MCF 10A (cell line): ENCODE measurements at places on chromosomes 2 and 18. TPM values are rescaled to one million over a fixed set of nuclear protein-coding genes. Genes with fewer than 3 reads are reported as not detected.
A peak's percentile ranks its signal among the peaks of the same experiment; 100 is the strongest.

CYP1B1 gene
- 37.2 and 53.3 TPM in 2 replicates for total RNA-seq

C2orf78 gene
- total RNA-seq = not detected in 2 replicates

SERPINB12 gene
- total RNA-seq = not detected in 2 replicates

UGP2 gene
- total RNA-seq = 77.3 and 78.4 TPM in 2 replicates

TRPM8 gene
- total RNA-seq = not detected in 2 replicates

GRCh38 chr2:233419602-233420391 is 65.5 kb downstream of the DGKD start:
- peak; percentile 27 for DNase-seq

DNA sequence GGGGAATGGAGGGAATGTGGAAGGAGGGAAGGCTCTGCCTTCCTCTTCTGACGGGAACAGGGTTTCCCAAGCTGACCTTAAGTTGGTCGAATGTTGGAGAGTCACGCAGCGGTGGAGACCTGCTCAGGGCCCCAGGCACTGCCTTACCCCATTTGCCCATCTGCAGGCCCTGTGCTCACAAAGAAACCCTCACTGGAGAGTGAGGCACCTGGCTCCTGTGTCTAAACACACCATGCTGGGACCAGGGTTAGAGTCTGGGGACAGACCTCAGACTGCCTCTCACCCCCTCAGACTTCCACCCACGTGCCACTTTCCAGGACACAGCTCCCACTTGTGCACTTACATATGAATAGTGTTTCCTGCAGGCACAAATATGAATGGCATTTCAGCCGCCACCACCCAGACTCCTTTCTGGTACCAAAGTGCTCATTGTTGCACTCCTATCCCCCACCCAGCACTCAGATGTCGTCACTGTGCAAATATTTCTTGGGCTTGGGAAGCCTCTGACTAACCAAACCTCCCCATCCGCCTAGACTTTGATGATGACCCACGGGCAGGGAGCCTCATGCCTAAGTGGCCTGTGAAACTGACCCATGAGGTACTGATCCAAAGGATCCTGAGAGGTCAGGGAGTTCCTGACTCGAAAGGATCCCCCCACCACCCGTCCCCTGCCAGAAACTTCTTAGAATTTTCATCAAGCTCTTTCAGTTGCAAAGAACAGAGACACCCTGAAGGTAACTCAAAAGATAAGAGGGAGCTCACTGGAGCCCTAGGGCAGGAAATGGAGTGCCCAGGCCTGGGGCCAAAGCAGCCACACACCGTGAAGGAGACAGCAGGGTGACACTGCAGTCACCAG is 78.3 kb downstream of the STPG4 start:
- peak; percentile 77 for DNase-seq

DNA sequence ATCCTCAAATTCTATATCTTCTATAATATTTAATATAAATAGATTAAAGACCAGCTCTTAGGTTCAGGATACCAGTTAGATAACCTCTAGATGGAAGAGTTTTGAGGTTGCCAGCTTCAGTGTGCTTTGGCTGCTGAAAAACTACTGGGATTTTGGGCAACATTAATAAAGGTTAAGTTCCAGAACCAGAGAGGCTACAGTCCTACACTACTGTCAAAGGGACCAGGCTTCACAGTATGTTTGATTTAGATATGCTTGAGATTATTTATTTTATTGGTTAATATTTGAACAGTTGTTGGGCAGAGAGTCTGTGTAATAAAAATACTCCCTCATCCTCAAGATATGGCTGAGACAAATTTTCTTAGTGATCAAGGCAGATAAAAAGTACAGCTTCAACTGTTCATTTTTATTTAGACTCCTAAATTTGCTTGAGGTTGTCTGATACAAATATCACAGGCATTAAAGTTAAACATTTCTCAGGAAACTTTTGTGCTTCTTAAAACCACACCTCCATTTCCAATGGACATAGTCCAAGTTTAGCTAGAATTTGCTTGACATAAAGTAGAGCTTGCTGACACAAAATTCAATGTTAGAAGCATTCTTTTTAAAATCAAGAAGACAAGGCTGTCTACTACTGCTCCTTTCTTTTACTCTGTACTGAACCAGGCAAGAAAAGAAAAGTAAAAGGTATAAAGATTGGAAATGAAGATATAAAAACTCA is 19.7 kb upstream of the TMEM17 start:
- DNase-seq = no peak

GRCh38 chr18:57975805-57976204 is 68.2 kb upstream of the NEDD4L start:
- no peak for DNase-seq

DNA sequence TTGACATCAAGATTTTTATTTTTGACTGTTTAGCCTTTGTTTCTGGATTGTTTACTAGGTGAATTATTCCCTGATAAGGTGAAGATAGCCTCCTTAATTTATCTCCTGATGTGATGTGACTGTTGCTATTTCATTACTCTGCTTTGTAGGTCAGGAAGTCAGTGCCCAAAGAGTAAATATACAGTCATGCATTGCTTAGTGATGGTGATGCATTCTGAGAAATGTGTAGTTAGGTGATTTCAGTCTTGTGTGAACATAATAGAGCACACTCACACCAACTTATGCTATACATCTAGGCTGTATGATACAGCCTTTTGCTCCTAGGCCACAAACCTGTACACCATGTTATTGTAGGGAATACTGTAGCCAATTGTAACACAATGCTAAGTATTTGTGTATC is 102.4 kb upstream of the THUMPD2 start:
- DNase-seq = no peak

- DNase-seq = no peak
Observed at GRCh38 chr2:71990122-71990521, 157.5 kb downstream of the CYP26B1 start.

- DNase-seq = peak; percentile 26
Observed at GRCh38 chr2:84424152-84424551, 34.9 kb downstream of the SUCLG1 start.

DNA sequence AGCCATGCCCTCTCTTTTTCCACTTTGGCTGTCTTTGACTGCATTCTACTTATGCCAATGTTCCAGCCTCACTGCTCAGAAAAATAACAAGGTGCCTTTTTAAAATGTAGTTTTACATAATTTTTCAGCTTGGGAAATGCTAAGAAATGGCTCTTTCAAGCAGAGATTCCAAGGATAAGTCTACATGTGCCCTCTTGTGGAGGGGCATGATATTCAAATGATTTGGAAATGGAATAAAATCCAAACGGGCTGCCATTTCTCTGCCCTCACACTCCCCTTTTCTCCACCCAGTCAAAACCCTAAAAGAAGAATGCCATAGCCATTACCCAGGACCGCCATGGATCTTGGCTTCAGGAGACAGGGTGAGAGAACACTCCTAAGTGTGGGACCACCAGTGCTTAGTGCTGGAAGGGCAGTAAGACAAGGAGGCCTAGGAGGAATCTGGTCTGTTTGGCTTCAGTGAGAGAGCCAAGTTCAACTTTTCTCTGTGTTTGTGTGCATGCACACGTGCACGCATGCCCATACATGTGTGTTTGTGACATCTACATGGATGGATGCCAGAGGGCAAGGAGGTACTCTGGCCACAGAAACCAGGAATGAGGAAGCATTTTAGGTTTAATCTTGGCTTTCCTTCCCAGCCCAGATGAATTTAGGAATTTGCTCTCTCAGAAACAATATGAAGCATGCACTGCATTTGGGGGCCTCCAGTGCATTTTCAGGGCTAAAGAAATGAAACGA is 174.0 kb upstream of the SLC14A2 start:
- peak; percentile 47 for DNase-seq

GRCh38 chr2:217740756-217741155 is 262.0 kb downstream of the TNS1 start:
- DNase-seq = no peak

DNA sequence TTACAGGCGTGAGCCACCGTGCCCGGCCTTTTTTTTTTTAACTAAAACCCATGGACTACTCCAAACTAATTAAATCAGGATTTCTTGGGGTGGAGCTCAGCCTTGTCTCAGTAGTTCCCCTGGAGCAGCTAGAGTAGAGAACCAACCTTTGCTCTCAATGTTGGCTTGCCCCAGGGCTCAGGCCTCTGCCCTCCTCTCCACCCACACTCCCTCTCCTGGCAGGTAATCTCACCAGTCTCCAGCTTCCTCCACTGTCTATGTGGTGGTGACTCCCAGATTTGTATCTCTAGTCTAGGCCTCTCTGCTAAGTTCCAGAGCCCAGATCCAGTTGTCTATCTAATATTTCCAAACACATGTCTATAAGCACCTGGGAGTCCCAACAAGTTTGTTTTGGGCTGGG is 9.6 kb upstream of the MTA3 start:
- DNase-seq = no peak

DNA sequence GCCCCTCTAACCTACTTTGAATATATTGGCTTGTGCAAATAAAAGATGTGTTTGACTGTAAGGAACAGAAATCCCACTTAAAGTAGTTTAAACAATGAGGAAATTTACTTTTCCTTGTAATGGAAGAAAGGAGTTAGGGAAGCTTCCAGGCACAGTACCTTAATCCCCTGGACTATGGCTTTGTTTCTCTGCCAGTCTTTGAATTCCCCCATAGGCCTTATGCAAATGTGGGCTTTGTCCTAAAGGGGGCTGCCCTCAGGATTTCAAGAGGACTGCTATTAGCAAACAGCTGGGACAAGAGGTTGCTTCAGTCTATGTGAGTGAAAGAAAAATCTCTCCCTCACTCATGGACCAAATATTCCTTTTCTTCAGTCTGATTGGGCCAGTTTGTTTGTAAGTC is 255.1 kb upstream of the THSD7B start:
- no peak for DNase-seq

- DNase-seq = no peak
Observed at GRCh38 chr2:13113002-13113401, 396.3 kb downstream of the TRIB2 start.

DNA sequence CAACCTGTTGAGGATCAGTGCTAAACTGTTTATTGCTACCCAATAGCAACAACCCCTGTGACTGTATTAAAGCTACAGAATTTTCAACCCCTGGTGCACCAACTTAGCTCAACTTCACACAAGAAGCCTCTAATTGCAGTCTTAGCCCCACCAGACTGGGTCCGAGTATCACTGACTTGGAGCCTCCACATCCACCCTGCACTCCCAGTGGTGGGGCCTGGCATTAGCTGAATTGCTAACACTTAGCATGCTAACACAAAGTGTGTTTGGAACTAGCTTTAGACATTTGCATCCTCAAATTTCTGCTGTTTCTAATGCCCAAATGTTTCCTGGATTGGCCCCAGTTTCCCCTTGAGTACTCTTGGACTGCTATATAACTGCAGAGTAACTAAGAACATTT is 298.6 kb downstream of the AGPS start:
- no peak for DNase-seq

GRCh38 chr2:15400240-15400826 is 160.8 kb downstream of the NBAS start:
- DNase-seq = no peak

DNA sequence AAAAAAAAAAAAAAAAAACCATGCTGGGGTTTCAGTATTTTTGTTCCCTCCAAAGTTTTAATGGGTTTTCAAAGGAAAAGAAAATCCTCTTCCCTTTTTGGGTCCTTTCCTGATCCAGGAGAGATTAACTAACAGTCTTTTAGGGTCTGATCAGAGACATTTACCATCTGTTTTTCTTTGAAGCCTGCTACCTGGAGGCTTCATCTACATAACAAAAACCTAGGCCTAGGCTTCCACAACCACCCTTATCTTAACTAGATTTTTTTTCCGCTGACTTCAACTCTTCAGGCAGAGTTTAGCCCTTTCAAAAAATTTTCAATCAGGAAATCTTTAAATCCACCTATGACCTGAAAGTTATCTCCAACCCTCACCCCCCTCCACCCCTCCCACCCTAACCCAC is 154.7 kb downstream of the MBD2 start:
- DNase-seq = no peak

DNA sequence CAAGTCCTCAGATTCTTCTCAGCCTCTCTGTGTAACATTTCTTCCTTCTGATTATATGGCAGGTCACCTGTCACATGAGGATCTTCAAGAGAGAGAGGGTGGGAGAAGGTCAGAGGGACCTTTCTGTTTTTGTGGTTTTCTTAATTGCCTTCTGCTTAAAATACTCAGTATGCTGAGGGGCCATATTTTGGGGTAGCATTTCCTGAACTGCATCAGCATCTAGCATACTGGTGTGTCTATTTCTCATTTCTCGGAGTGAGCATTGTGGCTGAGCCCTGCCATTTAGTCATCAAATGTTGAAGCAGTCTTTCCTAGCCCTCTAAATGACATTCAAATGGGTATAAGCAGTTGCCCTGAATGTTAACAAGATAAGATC is 162.7 kb downstream of the MYO3B start:
- no peak for DNase-seq

GRCh38 chr18:43060020-43060419 is 55.5 kb downstream of the RIT2 start:
- no peak for DNase-seq

DNA sequence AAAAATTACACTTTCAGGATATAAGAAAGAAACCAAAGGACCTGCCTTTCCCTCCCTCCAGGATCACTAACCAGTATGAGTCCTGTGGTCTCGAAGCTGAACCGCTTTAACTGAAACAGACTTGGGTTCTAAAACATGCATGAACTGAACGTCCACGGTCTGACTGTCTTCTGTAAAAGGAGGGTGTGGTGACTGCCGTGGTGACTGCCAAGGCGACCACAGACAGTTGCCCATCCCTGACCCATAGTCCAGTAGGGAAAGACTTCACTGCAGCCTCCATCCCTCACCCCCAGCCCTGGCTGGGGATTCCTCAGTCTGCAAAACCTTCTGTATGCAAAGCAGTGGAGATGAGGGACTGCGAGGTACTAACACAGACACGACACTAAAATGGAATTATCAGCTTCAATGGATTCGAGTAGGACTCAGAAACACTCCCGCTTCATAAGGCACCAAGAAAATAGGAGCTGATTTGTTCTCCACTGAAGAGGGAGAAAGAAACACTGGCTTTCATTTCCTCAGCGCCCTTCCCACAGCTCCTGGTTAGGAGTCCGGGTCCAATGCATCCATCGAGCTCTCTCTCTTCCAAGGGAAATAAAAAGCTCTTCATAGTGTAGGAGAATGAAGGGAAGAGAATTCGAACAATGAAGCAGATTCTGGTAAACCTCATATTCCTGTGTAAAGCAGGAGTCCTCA is 197.2 kb downstream of the HDAC4 start:
- no peak for DNase-seq

- no peak for DNase-seq
Observed at GRCh38 chr2:15427987-15428386, 133.1 kb downstream of the NBAS start.

GRCh38 chr2:54572262-54572635 is 116.1 kb downstream of the SPTBN1 start:
- DNase-seq = peak; percentile 77

DNA sequence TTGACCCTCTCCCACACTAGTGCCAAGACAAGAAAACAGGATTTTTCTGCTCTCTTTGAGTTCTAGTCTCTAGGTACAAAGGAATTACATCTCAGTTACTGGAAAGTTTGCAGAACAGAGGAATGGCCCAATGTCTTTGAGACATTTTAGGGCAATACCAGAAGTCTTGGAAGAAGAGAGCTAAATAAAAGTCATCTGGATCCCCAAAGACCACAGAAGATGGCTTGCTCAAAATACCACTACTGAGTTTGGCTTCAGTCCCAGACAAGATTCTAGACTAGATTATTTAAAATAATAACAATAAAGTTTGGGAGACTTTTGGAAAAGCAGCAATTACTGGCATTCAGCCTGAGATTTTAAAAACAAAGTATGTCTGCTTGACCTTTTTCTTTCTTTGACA is 61.9 kb upstream of the HK2 start:
- DNase-seq = no peak
